ENCODE measurements at places on chromosomes 4 and X.

DNA sequence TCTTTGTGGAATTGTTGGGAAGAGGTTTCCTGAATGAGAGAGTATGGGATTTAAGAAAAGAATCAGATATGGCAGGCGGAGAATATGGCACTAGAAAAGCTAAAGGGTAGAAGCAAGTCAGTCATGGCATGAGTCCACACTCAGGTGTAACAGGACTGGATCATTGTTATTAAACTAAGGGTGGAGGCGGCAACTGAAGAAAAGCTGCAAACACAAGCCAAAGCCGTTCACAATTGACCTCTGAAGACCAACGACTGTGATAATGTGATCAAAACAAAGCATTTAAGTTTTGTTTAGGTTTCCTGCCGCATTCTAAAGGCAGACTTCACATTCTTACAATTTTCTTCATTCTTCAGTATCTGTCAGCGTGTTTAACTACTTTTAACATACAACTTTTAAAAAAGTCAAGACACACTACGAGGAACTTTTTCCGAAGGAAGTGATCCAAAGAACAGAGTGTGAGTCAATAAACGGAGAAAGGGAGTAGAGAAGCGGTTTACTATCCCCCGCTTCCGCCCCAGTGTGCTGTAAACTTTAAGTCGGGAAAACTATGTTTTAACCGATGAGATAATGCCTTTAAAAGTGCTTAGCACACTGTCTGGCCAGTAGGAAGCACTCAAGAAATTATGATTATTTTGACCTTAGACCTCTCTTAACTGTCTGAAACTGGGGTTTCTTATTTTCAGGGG is 909 bp upstream of the SLAIN2 start:
- DNase-seq = peak; percentile 82

DNA sequence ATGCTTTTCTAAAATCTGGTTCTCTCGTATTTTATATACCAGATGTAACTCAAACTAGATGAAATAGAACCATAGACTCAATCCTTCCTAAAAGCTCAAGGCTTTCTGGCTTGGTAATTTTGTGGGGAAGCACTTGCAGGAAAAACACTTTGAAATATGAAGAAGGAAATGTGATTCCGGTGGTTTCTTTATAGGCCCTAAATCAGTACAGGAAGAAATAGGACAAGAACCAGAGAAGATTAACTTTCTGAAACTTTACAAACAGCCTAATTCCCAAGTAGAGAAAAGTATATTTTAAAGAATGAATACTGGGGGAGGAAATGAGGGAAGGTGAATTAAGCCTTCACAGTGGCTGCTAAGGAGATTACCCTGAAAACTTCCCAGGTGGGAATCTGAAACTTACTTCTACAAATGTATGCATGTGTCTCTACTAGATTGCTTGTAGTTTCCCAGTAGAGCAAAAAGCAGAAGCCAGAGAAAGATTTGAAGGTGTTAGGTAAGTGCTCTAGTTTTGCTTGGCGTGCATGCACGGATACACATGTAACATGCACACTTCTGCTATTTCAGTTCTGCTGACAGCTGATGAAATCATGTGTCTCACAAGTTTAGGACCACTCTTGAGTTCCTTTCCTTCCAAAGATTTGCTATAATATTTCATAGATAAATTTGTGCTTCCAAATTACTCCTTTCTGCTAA is 92.1 kb downstream of the AFF1 start:
- no peak for DNase-seq

- DNase-seq = no peak
Measured at GRCh38 chrX:10112510-10112909, 44.3 kb upstream of the CLCN4 start.

GRCh38 chrX:2901367-2902036 is 27.6 kb downstream of the ARSD start:
- peak; percentile 72 for DNase-seq

DNA sequence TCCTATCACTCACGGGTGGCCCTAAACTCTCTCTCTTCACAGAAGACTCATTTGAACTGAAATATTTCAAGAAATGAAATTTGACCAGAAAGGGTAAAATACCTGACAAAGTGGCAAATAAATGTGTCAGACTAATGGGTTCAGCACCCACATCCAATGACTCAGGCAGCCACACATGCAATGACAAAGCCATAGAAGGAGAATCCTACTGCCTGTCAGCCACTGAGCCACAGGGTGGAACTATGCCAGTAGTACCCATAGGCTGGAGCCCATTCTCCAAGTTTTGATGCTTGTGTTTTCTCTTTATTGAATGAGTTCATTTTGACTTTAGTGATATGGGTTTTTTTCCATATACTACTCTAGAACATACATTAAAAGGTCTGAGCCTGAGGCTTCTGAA is 179.0 kb downstream of the BEND2 start:
- DNase-seq = no peak

GRCh38 chr4:8846826-8847225 is 24.8 kb downstream of the HMX1 start:
- DNase-seq = no peak

- no peak for DNase-seq
Measured at GRCh38 chr4:137156054-137156453, 376.2 kb downstream of the PCDH18 start.

GRCh38 chrX:49876750-49877149 is 2.5 kb upstream of the USP27X start:
- DNase-seq = peak; percentile 83

DNA sequence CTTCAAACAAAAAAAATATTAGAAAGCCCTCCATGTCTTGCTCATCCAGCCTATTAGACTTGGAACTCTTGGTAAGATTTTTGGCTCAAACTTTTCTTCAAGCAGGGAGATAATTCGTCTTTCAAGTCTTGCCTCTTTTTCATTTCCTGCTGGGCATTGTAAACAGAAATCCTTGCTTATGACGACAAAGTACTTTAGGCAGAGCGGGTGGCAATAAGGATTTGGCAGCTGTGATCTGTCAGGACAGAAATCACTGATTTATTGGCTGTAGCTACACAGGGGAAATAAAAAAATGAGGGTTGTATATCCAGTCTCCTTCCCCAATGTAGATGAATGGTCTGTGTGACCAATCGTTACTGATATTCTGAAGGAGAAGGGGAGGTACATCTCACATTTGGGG is 121.6 kb downstream of the SLC4A4 start:
- no peak for DNase-seq

GRCh38 chrX:20499763-20500162 is 233.1 kb upstream of the RPS6KA3 start:
- DNase-seq = no peak

- DNase-seq = no peak
Measured at GRCh38 chr4:168293386-168293975, 25.1 kb downstream of the DDX60 start.

DNA sequence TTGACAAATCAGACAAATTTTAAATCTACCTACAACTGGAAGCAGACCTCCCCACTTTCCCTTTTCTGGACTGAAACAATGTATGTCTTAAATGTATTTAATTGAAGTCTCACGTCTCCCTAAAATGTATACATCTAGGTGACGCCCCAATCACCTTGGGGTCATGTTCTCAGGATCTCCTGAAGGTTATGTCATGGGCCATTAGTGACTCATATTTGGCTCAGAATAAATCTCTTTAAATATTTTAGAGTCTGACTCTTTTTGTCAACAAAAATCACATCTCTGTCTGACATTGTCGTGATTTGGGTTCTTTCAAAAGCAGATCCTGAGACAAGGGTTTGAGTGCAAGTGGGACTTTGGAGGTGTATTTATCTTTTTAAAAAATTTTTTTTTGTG is 26.2 kb upstream of the BOD1L1 start:
- DNase-seq = no peak

DNA sequence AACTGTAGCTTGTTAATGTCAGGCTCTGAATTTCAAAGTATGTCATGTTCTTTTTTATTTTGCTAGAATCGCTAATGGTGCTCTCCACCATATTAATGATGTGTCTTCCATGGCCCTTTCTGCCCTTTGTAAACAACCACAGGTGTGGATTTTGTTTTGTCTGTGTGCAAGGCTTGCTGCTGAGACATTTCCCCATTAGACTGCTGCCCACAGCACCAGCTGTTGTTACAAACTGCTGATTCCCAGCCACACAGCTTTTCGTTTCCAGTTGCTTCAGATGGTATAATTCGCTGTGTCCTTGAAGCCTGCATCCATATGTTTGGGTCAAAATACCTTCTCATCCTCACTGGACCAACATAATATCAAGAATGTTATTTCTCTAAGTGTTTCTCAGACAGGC is 32.8 kb downstream of the KCNIP4 start:
- DNase-seq = no peak

DNA sequence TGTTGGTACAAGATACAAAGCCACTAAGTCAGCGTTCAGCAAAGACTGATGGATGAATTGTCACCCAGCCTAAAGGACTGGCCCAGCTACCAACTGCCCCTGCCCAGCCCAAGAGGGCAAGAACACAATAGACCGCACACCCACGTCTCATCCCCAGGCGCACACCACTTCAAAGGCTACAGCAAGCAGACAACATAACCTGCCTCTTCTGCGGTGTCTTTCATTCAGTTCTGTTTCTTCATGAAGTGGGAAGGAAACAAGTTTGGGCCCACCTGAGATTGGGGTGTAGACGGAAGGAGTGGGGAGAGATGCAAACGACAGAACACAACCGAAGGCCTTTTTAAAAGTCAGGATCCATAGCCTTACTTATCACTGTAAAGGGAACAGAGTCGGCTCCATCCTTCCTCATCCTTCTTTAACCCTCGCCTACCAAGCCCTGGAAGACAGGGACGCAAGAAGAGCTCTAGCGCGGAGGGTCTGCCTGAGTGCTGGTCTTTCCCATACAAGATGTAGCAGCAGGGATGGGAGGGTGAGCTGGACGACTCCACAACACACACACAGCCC is 691 bp downstream of the SCARB2 start:
- peak; percentile 59 for DNase-seq

- no peak for DNase-seq
Measured at GRCh38 chr4:165834116-165834515, 38.9 kb upstream of the TLL1 start.

GRCh38 chrX:13235930-13236329 is 83.9 kb downstream of the ATXN3L start:
- peak; percentile 0 for DNase-seq

DNA sequence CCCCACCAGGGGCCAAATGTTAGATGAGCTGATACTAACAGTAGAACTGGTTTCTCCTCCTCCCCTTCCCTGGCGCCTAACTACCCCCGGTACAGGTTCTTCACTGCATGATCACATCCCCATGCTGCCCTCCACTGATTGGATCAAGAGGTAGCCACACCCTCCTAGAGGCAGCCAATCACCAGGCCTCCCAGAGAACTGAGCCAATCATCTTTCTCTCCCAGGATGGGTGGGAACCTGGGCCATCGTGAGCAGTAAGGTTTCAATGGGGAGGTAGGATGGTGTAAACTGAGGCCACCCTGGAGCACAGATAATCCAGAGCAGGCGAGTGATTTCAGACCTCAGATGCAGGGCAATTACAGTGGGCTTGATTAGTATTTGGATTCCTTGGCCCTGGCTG is 64.2 kb downstream of the PPP2R2C start:
- DNase-seq = peak; percentile 33

DNA sequence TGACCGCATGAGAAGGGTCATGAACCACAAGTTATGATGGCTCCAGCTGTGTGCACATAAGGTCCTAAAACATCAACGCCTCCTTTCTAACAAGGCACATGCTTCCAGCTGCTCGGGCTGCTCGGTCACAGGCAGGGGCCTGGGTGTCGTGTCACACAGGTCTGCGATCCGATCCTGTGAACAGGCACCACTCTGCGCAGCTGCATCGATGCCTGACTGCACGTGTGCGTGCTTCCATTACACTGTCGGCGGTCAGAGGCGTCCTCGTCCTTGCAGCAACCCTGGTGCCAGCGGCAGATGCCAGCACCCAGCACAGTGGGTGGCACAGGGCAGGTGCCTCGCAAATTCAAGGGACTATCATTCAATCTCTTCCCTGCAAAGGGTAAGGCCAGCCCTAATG is 23.9 kb downstream of the ZFYVE28 start:
- no peak for DNase-seq

DNA sequence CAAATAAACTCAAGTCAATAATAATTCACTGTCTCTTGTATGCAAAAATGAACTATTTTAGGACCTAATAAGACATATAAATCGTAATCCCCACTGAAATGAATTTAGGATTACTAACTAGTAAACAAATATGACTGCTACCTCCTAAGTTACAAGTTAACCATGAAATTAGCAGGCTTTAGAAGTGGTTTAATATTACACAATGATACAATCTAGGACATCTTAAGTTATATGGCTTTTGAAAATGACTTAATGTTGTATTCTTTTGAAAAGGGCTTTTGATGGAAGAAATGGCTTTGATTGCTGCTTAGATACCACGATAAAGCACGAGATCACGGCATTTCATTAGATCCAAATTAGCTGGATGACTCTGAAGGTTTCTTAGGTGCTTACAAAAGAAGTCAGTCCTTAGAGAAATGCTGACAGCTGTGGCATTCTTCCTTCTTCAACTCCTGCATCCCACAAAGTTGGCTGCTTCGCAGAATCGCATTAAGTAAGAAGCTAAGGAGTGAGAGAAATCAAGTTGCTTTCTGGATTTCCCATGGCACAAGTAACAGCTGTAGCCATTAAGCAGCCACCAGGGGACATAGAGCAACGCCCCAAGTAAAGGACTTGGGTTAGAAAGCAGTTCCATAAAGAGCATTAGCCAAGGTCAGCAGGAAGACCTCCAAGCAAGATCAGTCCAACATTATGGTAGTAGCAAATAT is 6.9 kb downstream of the SLC10A7 start:
- no peak for DNase-seq

GRCh38 chr4:160318567-160319220 is 1215.8 kb downstream of the RAPGEF2 start:
- DNase-seq = no peak

DNA sequence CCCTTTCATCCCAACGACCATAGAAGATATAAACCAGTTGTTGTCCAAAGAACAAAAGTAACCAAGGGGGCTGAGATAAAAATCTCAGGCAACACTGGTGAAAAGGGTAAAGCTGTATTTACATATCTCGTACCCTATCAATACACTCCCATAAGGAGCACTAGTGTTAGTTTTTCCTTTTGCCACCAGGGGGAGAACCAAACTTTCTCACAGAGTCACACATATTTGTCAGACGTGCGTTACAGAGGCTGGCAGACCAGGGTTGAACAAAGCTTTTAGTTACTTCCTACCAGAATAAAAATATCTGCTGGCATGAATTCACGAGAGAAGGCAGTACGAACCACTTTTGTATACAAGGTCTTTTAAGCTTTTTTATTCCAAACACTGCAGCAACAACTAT is 88.3 kb downstream of the AMELX start:
- DNase-seq = peak; percentile 58

- peak; percentile 64 for DNase-seq
Measured at GRCh38 chr4:41963105-41963504, 18.5 kb upstream of the DCAF4L1 start.

GRCh38 chr4:174764105-174764729 is 64.8 kb downstream of the GLRA3 start:
- DNase-seq = peak; percentile 70

DNA sequence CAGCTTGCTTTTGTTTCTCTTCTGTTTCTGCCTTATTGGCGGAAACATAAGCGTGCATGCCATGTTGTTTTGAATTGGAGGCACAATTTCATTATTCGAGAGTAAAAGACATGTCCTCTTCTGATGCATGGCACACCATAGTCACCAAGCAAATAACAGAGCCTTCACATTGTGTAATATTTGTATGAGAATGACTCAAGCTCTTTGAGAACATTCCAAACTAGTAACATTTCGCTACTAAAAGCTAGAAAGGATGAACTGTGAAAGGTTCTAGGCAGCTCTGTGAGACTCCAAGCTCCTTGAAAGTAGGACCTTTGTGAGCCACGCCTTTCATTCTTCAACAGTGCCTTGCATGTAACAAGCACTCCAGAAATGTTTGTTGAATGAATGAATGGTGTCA is 9.2 kb upstream of the ANXA3 start:
- DNase-seq = no peak
